ENCODE measurements at places on chromosomes 2 and 18.

DNA sequence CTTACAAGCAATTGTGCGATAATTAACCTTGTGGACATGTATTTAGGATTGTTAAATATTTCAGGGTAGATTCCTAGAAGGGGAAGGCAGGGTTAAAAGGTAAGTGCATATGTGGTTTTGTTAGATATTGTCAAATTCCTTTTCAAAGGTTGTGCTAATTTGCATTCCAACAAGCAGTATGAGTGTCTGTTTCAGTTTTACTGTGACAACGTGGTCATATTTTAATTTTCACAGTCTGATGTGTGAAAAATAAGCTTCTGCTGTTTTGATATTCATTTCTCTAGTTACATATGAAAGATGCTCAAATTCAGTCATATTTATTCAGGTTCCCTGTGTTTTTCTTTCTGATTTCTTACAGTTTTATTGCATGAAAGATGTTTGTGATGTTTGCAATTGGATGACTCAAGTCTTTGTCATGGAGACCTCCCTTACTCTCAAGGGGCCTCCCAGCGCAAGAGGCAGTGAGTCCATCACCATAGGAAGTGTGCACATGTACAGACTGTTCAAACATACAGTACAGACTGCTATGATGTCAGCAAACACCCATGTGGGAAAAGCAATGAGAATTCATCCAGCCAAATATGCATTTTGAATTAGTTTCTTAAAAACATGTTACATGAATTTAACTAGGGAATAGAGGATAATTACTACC is 310.8 kb downstream of the GALR1 start:
- no peaks in the 10 kb centered on the region for H3K4me1 ChIP-seq
- H3K4me3 ChIP-seq = no peak overlapping the region
- no peak for DNase-seq
- no peak overlapping the region for H3K27ac ChIP-seq
- H3K36me3 ChIP-seq = no peaks in the 10 kb centered on the region
- H3K27me3 ChIP-seq = no peaks in the 10 kb centered on the region

DNA sequence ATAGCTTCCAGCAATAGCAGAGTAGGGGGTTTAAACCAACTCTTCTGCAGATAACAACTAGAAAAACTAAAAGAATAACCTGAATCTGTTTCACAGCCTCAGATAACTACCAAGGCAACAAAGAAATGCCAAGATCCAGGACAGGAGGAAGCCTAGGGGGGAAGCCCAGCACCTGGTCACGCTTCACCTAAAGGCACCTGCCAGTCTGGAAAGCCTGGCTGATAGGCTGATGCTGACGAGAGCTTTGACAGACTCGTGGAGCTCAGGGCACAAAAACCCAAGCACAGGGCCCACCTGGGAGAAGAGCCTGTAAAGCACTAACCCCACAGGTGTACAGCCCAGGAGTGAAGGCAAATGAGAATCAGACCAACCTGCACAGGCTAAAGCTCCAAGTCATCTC is 22.6 kb downstream of the EIPR1 start:
- H3K27me3 ChIP-seq = no peaks in the 10 kb centered on the region
- no peak for DNase-seq
- no peak overlapping the region for H3K27ac ChIP-seq
- no peaks in the 10 kb centered on the region for H3K4me1 ChIP-seq
- peaks cover 15% of the 10 kb centered on the region for H3K36me3 ChIP-seq
- H3K4me3 ChIP-seq = no peak overlapping the region

DNA sequence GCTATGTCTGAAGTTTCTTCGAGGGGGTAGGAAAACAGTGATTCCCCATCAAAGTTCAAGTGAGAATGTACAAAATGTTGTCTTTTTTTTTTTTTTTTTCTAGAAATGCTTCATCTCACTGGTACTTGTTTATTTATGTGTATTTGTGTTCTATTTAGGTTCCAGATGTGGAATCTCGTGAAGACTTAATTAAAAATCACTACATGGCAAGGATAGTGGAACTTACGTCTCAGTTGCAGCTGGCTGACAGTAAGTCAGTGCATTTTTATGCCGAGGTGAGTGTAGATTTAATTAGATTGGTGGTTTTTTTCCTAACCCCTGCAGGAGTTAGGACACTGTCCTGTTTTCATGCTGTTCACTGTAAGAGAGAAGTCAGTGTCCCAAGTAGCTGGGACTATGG is 22.8 kb upstream of the STON1 start:
- H3K27me3 ChIP-seq = no peaks in the 10 kb centered on the region
- H3K27ac ChIP-seq = no peak overlapping the region
- H3K4me1 ChIP-seq = no peaks in the 10 kb centered on the region
- H3K4me3 ChIP-seq = no peak overlapping the region

- no peak overlapping the region for H3K4me3 ChIP-seq
- H3K27ac ChIP-seq = no peak overlapping the region
- H3K4me1 ChIP-seq = no peaks in the 10 kb centered on the region
- no peak for DNase-seq
- H3K36me3 ChIP-seq = no peaks in the 10 kb centered on the region
Measured at GRCh38 chr2:182611009-182611408, 105.0 kb upstream of the DNAJC10 start.

DNA sequence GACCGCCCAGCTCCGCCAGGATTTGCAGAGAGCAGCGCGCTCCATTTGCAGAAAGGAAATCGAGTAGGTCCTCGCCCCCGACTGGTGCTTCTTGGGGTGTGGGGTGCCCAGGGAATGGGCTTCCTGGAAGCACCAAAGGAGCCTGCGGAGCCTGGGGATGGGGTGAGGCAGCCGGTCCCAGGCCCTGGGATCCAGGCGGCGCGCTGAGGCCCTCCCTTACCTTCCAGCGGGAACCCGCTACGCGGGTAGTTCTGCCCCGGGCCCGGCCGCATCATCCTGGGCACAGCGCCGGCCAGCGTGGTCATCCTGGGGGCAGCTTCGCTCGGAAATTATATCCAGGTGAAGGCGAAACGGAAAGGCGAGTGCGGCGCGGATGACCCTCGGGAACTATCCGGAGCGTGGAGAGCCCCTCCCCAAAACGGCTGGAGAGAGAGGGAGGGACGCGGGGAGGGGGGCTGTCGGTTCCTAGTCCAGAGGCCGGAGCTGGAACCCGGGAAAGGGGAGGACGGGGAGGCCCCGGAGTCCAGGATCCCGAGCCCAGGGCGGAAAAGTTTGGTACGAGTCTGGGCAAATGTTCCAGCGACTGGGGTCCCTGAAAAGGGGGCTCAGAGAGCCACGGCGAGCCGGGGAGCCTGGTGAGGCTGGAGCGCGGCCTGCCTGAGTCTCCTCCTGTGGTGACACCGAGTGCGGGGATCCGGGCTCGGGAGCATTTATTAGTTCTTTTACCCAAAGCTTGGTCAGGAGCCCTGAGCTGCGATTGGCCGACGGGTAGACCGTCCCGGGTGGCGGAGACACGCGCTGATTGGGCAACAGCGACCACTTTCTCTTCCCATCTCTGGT is at the start of gene PAX3:
Gene PAX3, minus strand, starts transcription at position 688 of the 840 bp plus-strand sequence. Its CDS starts 383 bp downstream, at position 305.
- no peak for DNase-seq
- peaks cover 56% of the 10 kb centered on the region for H3K27me3 ChIP-seq
- no peak within 1 kb of the TSS for H3K27ac ChIP-seq
- no peaks in the 10 kb centered on the region for H3K36me3 ChIP-seq
- H3K4me3 ChIP-seq = peak within 1 kb of the TSS; percentile 34
- peaks cover 18% of the 10 kb centered on the region for H3K4me1 ChIP-seq

GRCh38 chr2:175755169-175755568 is 246.9 kb downstream of the LNPK start:
- H3K4me1 ChIP-seq = no peaks in the 10 kb centered on the region
- no peak overlapping the region for H3K27ac ChIP-seq
- DNase-seq = no peak
- no peaks in the 10 kb centered on the region for H3K36me3 ChIP-seq

DNA sequence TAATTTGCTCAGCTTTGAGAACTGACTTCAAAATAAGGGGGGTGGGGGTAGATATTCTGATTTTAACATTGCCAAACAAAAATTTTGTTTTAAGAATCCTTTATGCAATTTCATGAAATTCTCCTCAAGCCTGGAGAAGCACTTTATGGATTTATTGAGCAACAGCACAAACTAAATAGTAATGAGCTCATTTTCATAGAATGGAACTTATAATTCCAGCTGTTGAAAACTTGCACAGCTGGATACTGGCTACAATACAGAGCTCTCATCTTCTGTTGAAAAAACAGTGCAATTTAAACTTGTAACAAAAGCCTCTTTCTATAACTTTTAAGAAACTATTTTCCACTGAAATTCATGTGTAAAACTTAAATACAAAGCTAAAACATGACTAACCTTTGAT is 137.6 kb upstream of the FN1 start:
- H3K27ac ChIP-seq = no peak overlapping the region
- no peaks in the 10 kb centered on the region for H3K27me3 ChIP-seq
- no peak overlapping the region for H3K4me3 ChIP-seq
